ENCODE measurements at places on chromosomes 7 and 10.

DNA sequence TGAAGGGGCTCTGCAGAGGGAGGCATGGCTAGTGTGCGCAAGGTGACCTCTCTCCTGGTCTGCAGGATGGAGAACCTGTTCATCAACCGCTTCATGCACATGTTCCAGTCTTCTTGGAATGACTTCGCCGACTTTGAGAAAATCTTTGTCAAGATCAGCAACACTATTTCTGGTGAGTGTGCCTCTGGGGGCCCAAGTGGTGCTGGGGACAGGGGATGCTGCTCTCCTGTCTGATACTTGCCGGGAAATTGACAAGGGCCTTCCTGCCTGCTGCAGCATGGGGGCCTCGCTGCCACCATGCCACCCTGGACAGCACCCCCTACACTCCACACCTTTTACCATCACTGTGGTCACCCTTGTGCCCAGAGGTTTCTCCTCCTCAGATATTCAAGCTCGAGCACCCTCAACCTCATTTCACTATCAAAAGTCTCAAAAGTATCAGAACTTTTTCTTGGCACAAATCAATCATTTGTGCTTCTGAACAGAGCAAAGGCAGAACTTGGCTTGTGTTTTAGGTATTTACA, 50.0 kb downstream of the ALOX5 start:
- DNase-seq = no peak

DNA sequence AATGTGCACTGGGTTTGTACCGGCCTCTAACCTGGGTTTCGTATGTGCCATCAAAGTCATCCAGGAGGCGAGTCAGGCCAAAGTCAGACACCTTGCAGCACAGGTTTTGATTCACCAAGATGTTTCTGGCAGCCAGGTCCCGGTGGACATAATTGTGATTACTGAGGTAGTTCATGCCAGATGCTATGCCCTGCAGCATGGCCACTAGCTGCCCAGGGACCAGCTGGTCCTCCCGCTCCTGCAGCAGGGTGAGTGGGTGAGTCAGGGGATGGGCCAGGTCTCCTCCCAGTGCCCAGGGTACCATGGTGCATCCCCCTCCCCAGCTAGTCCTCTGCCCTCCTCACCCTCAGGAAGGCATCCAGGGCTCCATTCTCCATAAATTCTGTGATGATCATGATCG, 13.6 kb downstream of the ZYX start:
- DNase-seq = no peak

DNA sequence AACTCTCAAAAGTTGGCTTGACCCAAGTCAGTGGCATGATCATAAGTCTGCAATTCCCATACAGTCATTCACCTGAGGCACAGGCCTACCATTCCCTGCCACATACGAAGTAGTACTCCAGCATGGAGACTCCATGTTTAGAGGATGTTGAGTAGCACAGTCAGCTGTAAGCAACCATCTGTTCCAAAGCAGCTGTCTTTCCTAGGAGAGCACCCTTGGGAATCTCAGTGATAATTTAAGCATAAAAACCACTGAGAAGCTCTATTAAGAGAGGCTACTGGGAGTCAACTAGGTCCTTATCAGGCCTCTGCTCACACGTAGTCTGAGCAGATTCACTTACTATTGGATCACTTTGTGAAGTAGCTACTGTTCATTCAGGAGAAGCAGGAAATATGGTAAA, 61.6 kb upstream of the UNC5B start:
- DNase-seq = no peak

GRCh38 chr7:148104136-148104716, 486.3 kb upstream of the C7orf33 start:
- DNase-seq = no peak

DNA sequence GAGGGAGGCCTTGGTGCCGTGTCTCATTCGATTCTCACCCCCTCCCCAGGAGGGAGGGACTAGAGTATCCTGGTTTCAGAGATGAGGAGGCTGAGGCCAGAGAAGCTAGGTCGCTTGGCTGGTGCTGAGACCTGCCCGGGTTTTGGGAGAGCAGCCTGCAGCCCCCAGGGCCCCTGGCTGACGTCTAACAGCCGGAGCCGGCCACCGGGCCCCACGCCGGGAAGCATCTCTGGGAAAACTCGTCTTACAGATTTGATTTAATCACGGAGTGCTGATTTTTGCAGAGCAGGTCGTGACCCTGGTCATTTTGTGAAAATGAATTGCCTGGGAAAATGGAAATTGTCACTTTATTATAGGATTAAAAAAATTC, 97.5 kb downstream of the MICALL2 start:
- no peak for DNase-seq

GRCh38 chr7:110521357-110521911, 569.5 kb upstream of the LRRN3 start:
- no peak for DNase-seq

- DNase-seq = no peak
These were observed 12.1 kb downstream of the KBTBD2 start for GRCh38 chr7:32879460-32879859.

GRCh38 chr10:90723416-90724068, 134.3 kb downstream of the HTR7 start:
- DNase-seq = no peak

DNA sequence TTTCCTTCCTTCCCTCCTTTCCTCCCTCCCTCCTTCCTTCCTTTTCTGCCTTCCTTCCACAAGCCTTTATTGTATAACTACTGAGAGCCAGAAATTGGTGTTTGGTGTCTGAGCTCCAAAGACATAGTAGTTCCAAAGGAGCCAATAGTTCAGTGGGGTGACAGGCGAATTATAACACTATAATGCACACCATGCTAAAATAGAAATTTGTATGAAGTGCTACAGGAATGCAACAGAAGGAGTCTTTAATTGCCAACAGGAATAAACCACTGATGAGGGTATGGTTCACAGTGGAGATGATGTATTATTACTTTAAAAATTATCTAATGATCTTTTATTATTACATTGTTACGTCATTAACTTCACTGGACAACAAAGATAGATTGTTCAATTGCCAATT, 158.8 kb upstream of the SP8 start:
- no peak for DNase-seq

GRCh38 chr10:113064039-113064438, 114.0 kb downstream of the TCF7L2 start:
- DNase-seq = no peak
